ENCODE measurements at places on chromosomes 4 and X.

DNA sequence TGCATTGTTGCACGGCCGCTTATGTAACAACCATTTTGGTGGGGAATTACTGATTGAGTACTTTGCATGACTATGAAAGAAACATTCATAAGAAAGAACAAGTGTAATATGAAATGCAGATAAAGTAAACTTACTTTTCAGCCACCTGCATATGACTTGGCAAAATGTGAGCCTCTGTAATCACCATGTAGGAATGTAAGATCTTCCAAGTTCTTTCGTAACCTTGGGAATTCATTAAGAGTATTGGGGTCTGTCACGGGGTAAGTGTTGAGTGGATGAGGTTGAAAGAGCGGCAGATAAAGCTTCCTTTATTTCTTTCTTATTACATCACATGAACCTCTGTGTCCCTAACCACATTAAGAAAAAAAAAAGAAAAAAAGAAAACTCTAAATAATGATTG lies 348.5 kb upstream of the NR3C2 start:
- no peak for DNase-seq

- DNase-seq, result no peak
Observed at GRCh38 chrX:140817943-140818342, 108.4 kb downstream of the LINC00632 start.

GRCh38 chr4:86921608-86922252 lies 13.1 kb upstream of the AFF1 start:
- no peak for DNase-seq

DNA sequence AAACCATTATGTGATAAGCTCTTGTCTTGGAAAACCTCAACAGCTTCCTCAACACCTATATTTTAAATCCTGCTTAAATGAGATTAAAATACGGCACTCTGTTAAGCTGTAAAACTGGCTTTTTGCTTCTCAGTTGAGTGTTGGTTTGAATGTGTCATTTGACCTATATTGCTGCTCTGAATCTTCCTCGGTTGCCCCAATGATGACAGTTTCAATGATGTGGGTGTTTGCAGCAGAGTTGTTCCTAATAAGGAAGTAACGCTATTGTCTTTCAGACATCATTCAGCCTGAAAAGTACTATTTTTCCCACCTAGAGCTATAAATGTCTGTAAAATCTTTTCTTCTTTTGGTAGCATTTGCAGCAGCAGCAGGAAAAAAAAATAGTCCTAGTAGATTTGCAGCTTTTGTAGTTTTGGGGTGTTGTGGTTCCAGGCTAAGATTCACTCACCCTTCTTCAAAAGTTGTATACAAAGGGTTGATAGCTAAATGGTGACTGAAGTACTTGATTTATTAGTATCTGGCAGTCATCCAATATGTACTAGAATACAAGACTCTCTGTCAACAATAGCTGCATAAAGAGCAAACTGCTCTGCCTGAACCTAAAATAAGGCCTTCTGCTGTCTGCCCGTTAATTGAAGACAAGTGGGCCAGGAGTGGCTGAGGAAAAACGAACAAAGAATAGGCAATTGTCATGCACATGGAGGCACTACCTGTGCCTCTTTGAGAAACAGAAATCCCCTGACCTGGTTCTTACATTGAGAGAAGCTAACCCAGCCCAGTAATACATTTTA lies 333.1 kb downstream of the IL1RAPL1 start:
- no peak for DNase-seq

GRCh38 chrX:23937100-23937499 lies 29.3 kb downstream of the CXorf58 start:
- no peak for DNase-seq

DNA sequence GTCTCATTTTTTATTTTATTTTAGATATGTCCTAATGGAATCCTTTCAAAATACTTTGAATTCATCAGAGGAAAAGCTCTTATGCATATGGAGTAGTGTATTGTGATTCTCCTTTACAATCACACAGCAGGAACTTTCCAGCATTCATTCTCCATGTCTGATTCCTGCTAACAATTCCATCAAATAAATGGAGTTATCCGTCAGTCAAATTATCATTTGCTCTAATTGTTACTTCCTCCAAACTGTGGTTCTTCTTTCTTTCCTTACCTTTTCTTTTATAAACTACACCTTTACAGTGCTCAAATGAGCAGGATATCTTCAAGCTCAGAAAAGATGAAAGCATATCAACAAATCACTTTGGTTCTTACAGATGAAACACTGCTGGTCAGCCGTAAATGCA lies 80.4 kb downstream of the EPHA5 start:
- no peak for DNase-seq

DNA sequence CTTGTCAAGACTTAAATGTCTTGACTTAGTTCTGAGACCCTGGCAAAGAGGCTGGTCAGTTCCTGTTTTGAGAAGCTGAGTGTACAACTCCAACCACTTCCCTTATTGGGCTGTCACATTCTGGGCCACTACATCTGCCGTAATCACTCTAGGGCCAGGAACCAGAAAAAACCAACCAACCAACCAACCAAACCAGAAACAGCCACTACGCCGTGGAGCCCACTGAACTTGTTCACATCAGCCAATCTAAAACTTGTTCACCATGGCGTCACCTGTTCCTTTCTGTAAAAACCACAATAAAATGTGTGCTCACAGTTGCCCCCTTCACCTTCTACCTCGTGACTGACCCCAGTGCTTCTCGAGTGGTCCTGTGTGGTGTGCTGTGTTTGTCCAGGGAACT lies 107.3 kb downstream of the JADE1 start:
- DNase-seq, result peak; percentile 7

DNA sequence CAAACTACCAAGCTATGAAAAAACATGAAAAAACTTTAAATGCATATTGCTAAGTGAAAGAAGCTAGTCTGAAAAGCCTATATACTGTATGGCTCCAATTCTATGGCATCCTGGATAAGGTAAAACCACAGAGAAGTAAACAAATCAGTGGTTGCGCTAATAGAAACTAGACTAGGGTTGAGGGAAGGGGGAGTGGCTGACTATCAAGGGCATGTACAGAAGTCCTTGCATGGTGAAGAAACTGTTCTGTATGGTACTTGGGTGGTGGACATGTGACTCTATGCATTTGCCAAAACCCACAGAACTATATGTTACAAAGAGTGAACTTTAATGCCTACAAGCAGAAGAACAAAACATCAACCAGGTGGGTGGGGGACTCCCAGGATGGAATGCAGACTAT lies 96.8 kb downstream of the MTMR1 start:
- no peak for DNase-seq

GRCh38 chr4:85573270-85573669 lies 98.3 kb downstream of the ARHGAP24 start:
- no peak for DNase-seq

DNA sequence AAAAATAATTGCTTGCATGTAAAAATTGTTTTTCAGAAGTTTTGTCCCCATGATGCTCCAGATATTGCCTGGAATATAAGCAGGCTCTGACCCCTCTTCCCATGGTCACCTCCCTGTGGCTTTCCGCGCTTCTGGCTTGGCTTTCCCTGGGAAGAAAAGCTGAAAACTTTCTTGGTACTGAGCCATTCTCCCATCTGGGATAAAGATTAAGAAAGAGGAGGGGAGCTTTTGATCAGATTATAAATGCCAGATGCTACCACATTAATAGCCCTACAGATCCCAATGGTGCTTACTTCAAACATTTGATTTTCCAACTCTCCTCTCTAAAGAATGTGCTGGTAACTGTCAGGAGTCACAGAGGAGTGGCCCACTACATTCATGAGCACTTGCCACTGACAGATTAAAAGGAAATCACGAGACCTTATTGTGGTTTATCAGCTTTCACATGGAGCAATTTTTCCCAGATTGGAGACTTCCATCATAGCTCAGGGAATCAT lies 54.4 kb upstream of the GAB1 start:
- DNase-seq, result no peak

DNA sequence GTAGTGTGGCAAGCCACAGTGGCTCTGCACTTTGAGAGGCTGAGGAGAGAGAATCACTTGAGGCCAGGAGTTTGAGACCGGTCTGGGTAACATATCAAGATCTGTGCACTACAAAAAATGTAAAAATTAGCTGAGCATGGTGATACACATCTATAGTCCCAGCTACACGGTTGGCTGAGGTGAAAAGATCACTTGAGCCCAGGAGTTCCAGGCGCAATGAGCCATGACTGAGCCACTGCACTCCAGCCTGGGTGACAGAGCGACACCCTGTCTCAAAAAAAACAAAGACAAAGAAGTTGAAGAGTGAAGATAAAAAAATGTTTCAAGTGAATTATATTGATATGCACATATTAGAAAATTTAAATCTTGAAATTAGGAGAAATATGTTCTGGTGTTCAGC lies 46.3 kb downstream of the SULT1B1 start:
- DNase-seq, result no peak

DNA sequence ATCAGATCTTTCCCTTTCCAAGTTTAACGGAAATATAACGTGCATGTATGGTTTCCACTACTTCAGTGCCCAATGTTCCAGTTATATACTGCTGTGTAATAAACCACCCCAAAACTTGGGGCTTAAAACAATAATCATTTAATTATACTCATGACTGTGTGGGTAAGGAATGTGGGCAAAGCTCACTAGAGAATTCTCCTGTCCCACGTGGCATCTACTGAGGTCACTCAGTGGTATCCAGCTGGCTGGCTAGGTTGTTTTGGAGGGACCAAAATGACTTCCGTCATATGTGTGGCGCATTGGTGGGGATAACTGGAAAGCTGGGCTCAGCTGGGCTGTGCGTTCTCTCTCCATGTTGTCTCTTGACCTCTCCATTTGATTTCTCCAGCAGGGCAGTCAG lies 18.5 kb downstream of the ZCCHC18 start:
- no peak for DNase-seq

DNA sequence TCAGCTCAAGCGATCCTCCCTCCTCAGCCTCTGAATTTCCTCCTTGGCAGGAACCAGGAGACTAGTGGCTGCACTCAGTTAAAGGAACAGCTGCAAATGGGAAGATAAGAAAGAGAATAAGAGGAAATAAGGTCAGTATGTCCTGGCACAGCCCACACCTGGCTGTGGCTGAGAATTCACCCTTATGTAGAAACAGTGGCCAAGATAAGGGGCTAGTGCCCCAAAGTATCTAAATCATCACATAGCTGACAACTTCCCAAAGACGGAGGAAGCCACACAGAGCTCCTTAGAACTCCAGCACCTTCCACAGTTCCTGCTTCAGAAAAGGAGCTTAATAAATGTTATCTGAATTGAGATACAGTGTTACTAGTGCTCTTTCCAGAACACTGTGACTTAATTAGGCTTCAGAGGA lies 2.3 kb upstream of the CHIC2 start:
- DNase-seq, result no peak

DNA sequence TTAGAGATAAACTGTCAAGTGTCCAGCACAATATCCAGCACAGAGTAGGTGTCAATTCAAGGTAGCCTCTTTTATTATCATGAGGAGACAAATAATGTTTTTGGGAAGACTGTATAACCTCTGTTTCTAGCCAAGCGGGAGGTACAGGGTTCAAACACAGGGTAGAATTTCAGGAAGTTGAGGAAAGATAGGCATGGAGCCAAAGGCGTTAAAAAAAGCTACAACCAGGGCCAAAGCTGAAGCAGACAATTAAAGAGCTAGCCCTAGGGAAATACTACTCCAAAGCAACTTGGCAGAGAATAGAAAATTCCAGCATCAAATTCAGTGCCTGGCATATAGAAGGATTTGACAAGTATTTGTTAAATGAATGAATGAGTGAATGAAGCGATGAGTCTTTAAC lies 40.0 kb upstream of the CASK start:
- DNase-seq, result no peak

GRCh38 chrX:136689436-136689835 lies 41.5 kb downstream of the CD40LG start:
- no peak for DNase-seq

DNA sequence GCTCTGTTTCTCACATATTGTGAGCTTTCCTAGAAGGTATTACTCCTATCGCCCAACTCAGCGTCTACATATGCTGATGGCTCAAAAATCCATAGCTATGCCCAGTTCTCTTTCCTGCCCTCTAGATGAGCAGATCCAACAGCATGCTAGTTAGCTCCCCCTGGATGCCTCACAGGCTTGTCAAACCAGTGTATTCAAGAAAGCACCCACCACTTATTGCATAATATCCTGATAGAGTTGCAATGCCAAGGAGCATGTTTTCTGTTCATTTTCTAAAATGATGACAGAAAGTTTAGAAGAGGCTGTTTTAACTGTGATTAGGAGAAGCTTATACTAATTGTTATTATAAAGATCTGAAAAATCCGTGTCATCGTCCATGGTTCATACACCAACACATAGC lies 1.9 kb upstream of the PACRGL start:
- no peak for DNase-seq

DNA sequence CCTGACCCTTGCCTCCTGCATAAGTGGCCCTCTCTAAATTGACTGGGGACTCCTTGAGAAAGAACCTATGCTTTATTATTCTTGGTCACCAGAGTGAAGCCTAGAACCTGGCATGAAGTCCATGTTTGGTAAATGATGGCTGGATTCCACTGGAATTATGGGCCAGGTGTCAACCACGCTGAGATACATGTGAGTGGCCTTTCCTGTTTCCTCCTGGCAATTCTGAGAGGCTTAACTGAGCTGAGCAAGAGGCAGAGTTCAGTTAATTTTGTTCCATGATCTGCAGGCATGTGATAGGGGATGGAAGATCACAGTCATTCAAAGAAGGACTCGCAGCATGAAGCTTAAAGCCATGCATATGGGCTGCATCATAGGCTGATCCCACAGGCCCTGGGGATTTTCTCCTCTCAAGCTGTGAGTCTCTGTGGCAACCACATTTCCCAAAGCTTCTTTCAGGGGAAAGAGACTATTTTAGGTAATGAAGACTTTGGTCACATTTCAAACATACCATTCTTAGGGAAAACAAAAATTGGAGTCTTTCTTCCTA lies 69.4 kb upstream of the CLNK start:
- no peak for DNase-seq

GRCh38 chrX:67652543-67652942 lies 108.7 kb downstream of the AR start:
- no peak for DNase-seq

DNA sequence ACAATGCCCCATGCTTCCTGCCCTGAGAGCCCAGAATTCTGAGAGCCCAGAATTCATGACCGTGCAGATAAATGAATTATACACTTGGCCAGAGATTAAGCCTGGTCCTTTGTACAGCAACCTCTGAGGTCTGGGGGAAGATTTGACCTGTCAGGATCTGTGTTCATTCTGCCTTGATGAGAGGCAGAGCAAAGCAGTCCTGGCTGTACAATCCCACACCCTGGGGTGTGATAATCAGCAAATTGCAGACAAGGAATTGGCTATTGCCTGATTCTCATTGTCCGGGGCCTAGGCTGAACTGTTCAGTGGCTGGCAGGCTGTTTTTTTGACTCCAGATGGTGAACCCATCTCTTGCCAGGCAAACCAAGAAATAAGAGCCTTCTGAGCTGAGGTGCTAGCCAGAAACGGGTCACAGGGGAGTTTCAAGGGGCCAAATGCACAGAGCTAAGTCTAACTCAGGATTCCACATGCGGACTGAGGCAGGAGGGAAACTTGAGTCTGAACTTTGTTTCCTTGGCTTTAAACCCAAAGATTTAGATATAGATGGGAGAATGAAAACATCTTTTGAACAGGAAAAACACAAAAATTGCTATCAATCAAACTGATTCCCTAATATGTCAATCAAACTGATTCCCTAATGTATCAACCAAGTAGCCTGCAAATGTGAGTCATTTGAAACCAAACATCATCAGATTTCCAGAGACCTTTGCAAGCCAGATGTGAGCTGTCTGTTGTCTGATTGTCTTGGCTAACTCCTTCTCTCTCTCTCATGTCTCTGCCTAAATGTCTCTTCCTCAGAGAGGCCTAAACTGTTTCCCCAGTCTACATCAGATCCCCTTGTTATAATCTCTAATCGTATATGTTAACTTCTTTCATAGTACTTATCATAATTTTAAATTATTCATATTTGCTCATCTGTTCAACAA lies 159.3 kb downstream of the ATG4A start:
- DNase-seq, result no peak

- DNase-seq, result no peak
Observed at GRCh38 chr4:102637391-102637790, 123.4 kb downstream of the MANBA start.
